Activated CD8-positive, alpha-beta memory T cell treated with anti-CD3 and anti-CD28 coated beads, Interleukin-2, amount 50 U/mL, for 48 hours (primary cell): ENCODE measurements at places on chromosomes 1 and 21.
A peak's percentile ranks its signal among the peaks of the same experiment; 100 is the strongest.

GRCh38 chr1:40078512-40079333 is 18.3 kb downstream of the PPT1 start:
- no peak for DNase-seq

GRCh38 chr21:32807717-32808380 is 36.3 kb upstream of the PAXBP1 start:
- no peak for DNase-seq

DNA sequence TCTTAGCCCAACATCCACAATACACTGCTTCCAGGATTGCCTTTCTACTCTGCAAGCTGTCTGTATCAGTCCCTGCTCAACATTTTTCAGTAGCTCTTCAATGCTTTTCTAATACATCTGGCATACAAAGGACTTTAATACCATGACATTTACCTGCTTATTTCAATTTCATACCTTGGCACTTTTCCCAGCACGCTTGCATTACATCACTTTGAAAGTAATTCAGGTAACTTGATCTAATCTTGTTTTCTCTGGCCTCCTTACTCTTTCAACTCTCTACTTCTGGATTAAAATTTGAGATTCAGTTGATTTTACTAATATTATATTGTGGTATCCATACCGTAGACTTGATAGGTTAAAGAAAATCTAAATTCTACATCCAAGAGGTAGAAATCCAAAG is 103.0 kb downstream of the PTGS2 start:
- no peak for DNase-seq

DNA sequence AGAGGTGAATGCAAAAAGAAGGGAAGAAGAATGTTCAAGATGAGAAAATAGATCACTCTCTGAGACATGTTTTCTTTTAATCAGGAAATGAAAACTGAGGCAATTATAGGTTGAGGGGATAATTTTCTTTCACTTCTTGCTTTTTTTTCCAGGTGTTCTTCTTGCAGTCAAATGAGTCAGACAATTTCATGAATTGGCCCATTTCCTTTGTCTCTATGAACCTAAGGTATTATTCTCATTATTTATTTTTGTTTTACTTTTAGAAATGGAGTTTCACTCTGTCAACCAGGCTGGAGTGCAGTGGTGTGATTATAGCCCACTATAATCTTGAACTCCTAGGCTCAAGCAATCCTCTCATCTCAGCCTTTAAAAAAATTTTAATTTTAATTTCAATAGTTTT is 3.5 kb upstream of the VASH2 start:
- DNase-seq: no peak

- no peak for DNase-seq
These were observed 375.0 kb upstream of the RUNX1 start for GRCh38 chr21:35424122-35424521.

- no peak for DNase-seq
These were observed 2.2 kb upstream of the NUAK2 start for GRCh38 chr1:205323794-205324193.

- DNase-seq: no peak
These were observed 138.8 kb upstream of the RUNX3 start for GRCh38 chr1:25068829-25069228.

GRCh38 chr1:41780322-41780721 is 138.4 kb downstream of the HIVEP3 start:
- no peak for DNase-seq

DNA sequence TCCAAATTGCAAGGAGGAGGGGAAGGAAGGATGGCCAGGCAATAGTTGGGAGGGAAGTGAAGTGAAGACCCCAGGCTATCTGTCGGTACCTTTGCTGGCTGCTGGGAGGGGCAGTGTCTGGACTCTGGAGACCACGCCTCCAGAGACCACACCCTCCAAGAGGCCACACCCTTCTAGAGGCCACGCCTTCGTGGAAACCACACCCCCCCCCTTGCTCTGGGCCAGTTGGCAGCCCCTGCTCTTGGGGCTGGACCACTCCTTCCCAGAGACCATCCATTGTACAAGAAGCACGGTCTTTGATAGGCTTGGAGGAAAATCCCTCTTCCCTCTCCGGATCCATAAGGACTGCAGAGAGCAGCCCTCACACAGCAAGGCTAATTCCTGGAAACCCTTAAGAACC is 73.1 kb downstream of the RYR2 start:
- DNase-seq: no peak

- DNase-seq: no peak
These were observed 14.8 kb downstream of the BCAR3 start for GRCh38 chr1:93666613-93667384.

DNA sequence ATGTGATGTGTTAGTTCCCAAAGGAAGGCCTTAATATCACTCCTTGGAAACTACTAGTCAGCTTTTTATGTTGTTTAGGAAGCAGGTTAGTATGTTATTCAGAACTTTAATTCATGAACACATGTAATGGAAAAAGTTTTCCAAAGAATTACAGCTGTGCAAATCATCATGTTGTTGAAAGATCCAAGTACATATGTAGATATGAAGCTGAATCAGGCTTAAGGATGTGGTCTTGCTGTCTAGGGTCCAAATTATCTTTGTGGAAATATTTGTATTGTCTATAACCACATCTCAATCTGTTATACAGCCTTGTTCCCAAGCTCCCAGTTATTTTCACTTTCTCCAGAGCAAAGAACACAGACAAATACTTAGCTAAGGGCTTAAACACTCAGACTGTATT is 231.6 kb downstream of the TPR start:
- DNase-seq: no peak

GRCh38 chr1:39462074-39462473 is 29.4 kb upstream of the BMP8A start:
- DNase-seq: no peak

GRCh38 chr1:32094746-32095521 is 12.9 kb upstream of the KPNA6 start:
- no peak for DNase-seq

DNA sequence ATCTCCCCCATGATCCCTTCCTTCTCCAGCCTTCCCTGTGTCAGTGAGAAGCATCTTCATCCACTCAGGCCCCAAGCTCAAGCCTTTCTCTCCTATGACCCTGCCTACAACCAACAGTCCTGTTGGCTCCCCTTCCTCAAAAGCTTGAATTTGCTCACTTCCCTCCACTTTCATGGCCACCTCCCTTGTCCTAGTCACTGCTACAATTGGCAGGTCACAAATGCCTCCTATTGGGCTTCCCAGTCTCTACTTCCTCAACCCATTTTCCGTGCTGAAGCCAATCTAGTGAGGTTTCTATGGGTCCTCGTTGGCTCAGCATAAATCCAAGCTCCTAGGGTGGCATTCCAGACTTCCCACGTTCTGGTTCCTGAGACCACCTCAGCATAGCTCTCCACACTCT is 40.2 kb upstream of the SLC6A9 start:
- no peak for DNase-seq

- DNase-seq: peak; percentile 58
These were observed 86.9 kb upstream of the KCNE2 start for GRCh38 chr21:34276711-34277425.

GRCh38 chr1:10068605-10069294 is 36.0 kb downstream of the UBE4B start:
- no peak for DNase-seq

GRCh38 chr1:36982709-36983108 is 51.6 kb downstream of the GRIK3 start:
- no peak for DNase-seq

DNA sequence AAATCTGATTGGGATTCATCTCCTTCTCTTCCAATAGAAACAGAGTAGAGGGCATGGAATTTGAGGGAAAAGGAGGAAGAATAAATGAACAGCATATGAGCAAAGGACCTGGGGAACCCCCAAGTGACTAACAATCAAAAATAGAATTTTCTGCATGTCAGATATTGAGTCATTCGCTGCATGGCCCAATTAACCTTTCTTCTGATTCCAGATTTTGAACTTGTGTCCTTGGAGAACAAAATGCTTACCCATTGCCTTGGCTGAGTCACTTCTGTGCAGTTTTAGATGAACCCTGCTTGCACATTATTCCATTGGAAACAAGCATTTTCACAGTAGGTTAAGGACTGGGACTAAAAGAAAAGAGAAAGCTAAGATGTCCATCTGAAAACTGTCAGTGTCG is 390.5 kb downstream of the ST6GALNAC3 start:
- no peak for DNase-seq

DNA sequence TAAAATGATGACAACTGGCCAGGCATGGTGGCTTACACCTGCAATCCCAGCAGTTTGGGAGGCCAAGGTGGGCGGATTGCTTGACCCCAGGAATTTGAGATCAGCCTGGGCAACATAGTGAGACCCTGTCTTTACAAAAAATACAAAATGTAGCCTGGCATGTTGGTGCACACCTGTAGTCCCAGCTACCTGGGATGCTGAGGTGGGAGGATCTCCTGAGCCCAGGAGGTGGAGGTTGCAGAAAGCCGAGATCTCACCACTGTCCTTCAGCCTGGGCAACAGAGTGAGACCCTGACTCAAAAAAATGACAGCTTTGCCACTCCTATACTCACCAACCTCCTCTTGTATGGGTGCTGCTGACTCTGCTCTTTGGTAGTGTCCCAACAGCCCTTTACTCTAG is 18.6 kb downstream of the SYT11 start:
- DNase-seq: no peak

- DNase-seq: peak; percentile 51
These were observed 4.2 kb upstream of the COL6A1 start for GRCh38 chr21:45977396-45977795.

DNA sequence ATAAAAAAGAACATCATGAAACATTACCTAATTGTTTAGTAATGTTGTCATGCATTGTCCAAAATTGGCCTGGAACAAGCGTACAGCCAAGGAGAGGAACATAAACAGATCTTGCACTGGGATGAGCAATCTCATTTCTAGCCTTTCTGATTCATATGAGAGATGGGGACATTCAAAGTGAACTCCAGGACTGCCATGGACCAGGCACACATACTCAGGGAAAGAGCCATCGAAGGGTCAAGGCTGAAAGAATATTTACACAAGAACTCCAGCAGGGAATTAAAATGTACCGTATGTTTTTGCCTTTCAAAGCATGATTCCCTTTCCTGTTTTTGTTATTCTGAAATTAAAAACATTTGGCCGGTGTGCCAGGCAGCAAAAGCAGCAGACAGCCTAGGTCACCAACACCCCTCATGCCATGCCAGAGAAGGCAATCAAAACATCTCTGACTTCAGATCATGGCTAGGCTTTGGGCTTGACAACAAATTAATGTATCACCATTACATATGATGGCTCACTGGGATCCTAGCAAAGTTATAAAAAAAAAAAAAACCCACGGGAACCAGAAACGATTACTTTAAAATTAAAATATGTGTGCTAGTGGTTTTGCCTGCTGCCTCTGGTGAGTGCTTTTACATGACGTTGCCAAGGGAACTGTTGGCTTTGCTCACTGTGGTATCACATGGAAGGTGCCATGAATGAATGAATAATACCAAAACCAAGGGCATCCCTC is 159.8 kb downstream of the TGFBR3 start:
- no peak for DNase-seq

DNA sequence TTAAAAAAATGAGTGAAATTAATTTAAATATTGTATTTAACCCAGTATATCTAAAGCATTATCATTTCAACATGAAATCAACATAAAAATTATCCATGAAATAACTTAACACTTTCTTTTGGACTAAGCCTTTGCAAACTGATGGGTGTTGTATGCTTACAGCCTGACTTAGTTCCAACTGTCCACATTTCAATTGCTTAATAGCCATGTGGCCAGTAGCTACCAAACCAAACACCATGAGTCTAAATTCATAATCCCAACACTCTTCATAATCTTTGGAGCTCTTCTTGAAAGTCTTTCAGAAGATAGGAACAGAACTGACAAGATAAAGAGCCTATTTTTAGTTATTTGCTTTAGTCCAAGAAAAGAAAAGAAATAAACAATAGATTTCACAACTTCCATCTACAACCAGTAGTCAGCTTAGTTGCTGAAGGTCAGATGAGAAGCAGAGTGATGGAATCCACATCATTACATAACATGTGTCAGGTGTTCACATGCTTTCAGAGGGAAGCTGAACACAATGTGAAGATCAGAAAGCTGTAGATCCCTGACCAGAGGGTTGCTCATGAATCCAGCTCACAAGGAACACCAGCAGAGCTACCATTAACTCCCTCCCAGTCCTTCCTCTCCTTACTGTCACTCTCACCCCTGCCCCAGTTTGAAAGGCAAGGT is 144.0 kb upstream of the ZNF648 start:
- DNase-seq: no peak

- no peak for DNase-seq
These were observed 49.9 kb upstream of the LAPTM5 start for GRCh38 chr1:30807318-30808066.

GRCh38 chr1:156599811-156600210 is 1.5 kb downstream of the GPATCH4 start:
- no peak for DNase-seq

DNA sequence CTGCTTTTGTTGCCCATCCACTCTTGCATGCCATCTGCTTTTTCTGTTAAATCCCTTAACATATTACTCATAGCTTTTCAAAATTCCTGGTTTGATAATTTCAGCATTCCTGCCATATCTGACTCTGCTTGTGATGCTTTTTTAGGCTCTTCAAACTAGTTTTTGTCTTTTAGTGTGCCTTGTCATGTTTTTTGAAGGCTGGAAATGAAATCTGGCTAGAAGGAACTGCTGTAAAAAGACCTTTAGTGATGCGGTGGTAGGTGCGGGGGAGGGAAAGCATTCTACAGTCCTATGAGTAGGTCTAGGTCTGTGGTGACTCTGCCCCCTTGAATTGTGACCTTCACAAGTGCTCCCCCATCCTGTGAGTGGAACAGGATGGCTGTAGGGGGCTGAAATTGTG is 15.0 kb upstream of the S100B start:
- DNase-seq: no peak

DNA sequence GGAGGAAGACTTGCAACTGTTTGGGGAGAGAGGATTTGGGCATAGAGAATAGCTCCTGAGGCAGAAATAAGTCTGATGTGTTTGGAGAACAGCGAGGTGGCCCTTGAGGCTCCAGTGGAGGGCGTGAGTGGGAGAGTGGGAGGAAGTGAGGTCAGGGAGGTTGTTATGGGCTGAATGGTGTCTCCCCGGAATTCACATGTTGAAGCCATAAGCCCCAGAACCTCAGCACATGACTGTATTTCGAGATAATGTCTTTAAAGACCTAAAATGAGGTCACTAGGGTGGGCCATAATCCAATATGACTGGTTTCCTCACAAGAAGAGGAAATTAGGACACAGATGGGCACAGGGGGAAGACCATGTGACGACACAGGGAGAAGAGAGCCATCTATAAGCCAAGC is 17.9 kb upstream of the APP start:
- DNase-seq: no peak
